ENCODE measurements at places on chromosomes 1 and 21.

DNA sequence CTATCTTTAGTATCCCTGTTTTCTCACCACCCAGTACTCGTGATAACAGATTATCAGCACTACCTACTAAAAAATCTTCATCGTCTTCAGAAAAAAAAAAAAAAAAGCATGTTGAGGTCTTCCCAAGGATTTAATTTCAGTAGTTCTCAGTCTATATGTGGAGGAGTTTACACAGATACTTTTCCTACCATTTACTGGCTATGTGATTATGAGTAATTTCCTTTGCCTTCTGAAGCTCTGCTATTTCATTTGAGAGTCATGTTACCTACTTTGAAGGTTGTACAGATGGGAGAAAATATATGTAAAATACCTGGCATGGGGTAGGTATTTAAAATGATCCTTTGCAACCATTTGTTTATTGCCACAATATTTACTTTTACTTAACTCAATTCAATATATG, 399.7 kb downstream of the NEGR1 start:
- DNase-seq = no peak

DNA sequence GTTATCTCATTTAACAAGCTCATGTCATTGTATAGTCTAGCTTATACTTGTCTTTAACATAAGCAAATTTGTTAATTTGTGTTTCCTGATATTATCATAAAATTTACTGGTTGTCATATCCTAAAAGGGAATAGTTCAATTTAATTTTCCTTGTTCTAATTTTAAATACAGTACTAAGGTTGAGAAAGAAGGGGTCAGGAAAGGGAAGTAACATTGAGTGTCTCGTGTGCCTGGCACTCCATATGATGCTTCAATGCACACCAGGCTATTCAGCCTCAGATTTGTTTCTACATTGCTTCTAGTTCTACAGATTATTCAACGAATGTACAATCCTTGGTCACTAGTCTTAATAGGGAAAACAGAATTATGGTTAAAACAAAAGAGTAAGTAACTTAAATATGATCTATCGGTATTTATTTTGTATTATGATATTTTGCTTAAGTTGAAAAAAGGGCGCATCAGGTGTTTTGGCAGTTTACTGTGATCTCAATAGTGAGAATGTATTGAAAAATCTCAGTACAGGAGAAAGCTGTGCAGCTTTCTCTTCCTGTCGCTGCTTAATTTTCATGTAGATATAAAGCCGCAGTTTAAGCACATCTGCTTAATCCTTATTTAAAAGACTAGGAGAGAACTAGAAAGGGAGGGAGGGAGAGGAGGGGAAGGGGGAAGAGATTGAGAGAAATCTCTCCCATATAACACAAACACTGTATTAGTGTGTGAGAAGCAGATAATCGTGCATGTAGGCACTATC, 13.0 kb downstream of the PTPRC start:
- DNase-seq = peak; percentile 46

DNA sequence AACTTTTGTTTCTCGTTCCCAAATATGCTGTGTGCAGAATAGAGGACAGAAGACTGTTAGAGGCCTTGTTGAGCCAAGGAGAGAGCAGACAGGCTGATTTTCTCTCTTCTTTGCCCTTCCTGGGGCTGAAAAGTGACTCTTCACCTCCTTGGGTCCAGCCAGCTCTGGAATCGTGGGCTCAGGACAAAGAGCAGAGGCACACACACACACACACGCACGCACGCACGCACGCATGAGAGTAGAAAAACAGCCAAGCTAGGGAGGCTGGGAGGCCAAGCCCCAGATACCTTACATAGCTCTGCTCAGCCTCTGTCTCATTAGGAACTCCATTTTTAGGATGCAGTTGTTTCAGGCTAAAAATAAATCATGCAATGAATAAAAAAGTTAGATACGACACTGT, at the start of gene CASQ2:
Gene CASQ2, minus strand, starts transcription at position 166 of the 400 bp plus-strand sequence. CDS start 173 bp downstream, outside the sequence.
- no peak for DNase-seq

DNA sequence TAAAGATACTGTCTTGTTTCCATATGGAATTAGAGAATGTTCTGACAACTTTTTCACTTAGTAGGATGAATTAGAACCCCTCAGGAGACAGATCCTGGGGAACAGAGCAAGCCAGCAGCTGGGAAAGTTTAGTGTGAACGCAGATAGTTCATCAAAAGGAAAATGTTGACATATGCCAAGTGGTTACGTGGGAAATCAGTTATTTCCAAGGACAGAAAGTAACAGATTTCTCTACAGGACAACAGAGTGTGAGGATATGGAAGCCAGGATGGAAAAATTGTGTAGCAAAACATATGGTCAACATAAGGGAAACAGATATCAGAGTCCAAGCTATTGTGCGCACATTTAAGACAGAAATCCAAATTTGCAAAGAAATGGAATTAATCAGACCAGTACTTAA, 419.5 kb downstream of the LRRIQ3 start:
- DNase-seq = no peak

DNA sequence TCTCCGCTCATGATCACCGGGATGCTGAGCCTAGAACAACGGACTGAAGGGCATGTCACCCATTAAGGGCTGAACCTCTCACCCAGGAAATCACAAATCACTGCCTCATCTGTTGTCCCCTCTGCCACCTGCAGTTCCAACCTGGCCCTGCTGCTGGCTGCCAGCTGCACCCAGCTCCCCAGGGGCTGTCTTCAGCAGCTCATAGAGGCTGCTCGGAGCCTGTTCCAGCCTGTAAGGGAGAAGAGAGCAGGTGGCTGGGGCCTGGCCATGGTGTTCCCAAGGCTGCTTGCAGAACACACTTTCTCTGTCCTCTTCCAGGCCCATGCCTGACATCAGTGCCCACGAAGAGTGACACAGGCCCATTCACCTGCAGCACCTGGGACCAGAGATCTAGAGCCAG, 44.5 kb upstream of the DISP3 start:
- DNase-seq = no peak

DNA sequence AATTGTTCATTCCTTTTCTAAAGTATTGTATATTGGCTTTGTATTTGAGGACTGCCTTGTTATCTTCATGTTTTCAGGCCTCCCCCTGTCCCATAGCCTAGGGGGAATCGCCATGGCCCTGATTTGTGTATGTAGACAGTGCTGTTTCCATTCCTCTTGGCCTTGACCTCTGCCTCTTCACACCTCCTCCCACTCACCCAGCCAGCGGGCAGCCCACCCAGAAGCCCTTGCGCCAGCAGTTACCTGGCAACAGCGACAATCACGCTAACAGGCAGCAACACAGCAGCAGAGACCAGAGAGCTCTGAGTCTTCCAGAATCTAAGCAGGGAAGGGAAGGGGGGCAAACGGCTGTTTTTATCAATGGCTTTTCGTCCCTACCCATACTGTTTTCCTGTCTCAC, 50.0 kb upstream of the NPL start:
- DNase-seq = peak; percentile 18

- DNase-seq = no peak
These were observed 16.4 kb downstream of the BSND start for GRCh38 chr1:55015123-55015522.

- no peak for DNase-seq
These were observed 28.9 kb downstream of the ERI3 start for GRCh38 chr1:44326024-44326701.

DNA sequence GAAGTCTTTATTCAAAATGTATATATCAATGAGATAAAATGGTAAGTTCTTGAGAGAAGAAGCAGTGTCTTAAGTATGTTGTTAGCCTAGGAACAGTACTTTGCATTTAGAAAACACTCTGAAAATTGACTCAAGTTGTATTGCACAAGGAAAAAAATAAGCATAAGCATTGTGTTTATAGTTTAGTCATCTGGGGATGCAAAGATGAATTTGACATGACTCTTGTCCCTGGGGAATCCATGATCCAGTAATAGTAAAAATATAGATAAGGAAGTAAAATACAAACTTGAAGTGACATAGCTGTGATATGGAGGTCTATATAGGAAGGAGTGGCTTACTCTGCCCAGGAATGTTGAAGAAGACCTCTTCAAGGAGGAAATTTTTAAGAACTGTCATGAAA, 185.0 kb upstream of the PTBP2 start:
- no peak for DNase-seq

GRCh38 chr1:167805041-167805556, 83.3 kb downstream of the MPZL1 start:
- peak; percentile 59 for DNase-seq

DNA sequence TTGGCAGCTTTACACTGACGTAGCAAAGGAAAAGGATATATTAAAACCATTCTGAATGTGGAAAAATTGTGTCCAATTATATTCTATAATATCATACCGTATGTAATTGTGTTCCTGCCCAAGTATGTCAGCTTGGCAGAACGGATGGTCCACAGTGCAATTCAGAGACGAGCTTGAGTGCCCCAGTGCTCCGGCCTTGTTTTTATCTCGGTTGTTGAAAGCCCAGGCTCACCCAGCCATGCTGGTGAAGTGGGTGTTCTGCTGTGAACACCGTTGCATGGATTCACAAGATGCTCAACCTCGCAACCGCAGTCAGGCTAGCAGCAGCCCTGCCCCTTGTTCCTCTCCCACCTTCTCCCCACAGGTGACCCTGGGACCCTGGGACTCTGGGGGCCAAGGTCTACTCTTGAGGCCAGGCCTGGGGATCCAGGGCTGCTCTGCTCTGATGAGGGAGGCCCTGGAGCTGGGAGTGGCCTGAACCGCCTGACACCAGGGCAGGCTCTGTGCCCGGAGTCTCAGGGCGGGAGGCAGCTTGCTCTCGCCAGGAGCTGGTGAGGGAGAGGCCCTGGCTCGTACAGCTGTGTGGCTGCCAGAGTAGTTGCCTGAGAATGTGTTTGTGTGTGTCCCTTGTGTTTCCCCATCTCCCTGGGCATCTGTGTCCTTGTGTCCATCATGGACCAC, 11.2 kb downstream of the PTPRF start:
- no peak for DNase-seq

- peak; percentile 91 for DNase-seq
These were observed 17.7 kb upstream of the SNX27 start for GRCh38 chr1:151594143-151594625.

GRCh38 chr21:46036696-46037330, 55.2 kb downstream of the COL6A1 start:
- no peak for DNase-seq

DNA sequence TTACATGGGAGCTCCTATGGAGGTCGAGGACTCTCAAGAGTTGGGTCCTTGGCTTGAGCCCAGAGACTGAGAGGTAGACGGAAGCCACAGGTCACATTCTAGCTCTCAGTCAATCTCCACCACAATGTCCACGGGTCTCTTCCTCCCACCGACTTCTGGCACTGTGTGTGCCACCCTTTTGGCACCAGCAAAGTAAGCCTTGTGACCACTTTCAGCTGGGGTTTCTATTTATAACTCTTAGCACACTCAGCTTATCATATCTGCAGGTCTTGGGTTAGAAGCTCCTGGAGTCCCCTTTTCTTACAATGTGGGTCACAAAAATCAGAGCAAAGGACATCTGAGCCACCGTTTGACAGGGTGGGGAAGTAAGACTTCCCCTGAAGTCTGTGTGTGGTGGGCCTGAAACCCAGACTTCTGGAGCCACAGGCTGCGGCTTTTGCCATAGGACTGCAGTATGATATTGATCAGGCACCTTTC, 28.3 kb downstream of the NCMAP start:
- peak; percentile 12 for DNase-seq

DNA sequence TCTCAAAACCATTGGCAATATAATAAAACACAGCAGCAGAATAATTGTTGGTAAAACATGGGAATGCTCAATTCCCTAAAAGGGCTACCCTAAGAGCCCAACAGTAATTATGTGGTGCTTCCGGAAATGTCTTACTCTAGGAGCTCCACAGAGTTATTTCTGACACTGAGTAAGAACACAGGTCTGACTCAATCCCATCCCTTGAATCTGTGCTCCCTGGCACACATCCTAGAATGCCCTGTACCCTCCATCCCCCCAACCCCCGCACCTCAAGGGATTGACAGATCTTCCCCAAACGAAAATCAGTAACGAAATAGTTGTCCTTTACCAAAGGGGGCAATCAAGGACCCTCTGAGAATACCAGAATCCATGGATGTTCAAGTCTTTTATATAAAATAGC, 71.9 kb downstream of the SMYD2 start:
- no peak for DNase-seq

DNA sequence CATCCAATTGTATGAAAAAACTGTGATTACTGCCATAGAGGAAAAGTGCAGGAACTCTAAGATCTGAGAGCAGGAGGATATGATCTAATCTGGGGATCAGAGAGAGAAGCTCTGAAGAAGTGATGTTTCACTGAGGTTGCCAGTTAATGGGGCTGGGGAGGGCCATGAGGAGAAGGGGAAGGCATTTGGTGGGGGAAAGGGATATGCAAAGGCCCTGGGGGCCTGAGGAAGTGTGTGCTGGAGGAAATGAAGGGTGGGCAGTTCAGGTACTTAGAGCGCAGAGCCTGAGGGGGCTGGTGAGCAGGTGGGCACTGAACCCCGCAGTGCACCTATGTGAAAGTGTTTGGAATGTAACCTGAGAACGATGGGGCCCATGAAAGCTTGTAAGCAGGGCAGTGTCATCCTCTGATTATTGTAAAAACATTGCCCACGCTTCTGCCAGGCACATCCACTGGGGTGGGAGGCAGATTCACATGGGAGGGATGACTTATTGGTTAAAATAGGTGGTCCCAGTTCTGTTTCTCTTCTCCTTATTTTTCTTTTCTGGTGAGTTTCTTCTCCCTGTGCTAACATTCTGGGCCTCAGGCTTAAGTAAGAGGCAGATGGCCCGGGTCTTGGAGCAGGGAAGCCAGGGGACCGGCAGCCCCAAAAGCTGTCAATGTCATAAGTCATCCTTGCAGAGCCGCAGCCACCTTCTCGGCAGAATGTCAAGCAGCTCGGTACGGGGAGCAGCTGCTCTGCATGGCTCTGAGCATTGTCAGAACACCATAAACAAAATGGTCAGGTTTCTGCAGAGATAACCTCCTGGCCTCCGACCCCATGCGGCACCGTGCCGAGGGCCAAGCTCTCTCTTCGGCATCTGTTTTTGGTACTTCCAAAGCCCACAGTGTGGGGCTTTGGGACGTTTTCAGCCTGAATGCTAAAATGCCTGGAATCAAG, 492.0 kb upstream of the VAMP3 start:
- no peak for DNase-seq

- DNase-seq = no peak
These were observed 103.6 kb upstream of the IVNS1ABP start for GRCh38 chr1:185420588-185421081.

GRCh38 chr1:215376544-215377264, 190.4 kb upstream of the KCTD3 start:
- no peak for DNase-seq

- DNase-seq = no peak
These were observed 153.6 kb downstream of the HIVEP3 start for GRCh38 chr1:41765152-41765551.

GRCh38 chr1:2228694-2229036, 546 bp downstream of the SKI start:
- peak; percentile 54 for DNase-seq

DNA sequence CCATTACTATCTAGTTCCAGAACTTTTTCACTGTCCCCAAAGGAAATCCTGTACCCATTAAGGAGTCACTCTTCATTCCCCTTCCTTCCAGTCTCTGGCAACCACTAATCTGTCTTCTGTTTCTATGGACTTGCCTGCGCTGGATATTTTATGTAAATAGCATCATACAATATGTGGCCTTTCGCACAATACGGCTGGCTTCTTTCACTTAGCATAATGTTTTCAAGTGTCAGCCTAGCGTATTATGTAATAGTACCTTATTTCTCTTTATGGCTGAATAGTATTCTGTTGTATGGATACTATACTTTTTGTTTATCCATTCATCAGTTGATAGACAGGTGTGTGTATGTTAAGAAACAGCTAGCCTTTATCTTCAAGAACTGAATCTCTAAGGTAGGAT, 14.3 kb downstream of the ATF3 start:
- no peak for DNase-seq

- DNase-seq = no peak
These were observed 118.0 kb upstream of the BARHL2 start for GRCh38 chr1:90834886-90835660.

Data from GM12865 (cell line).